ENCODE measurements at places on chromosomes 6 and 20.

GRCh38 chr20:58682656-58683531 is 9.7 kb upstream of the NPEPL1 start:
- no peak for DNase-seq

- no peak for DNase-seq
Observed at GRCh38 chr6:10725044-10725443, 2.2 kb downstream of the TMEM14C start.

- no peak for DNase-seq
Observed at GRCh38 chr6:139295901-139296300, 4.1 kb upstream of the TXLNB start.

- no peak for DNase-seq
Observed at GRCh38 chr20:49308875-49309274, 31.0 kb upstream of the ZNFX1 start.

DNA sequence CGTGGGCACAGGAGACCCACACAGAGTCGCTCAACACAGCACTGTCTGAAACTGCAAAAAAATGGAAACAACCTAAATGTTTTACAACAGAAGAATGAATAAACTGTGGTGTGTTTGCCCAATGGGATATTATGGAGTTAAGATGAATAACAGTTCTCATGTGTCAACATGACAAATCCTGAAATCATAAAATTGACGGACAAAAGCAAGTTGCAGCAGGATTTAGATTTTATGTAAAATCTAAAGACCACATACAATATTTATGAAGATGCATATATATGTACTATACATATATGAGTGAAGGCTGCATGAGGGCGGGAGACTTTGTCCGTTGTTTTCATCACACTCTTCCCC is 79.7 kb downstream of the GRM4 start:
- DNase-seq, result no peak

- no peak for DNase-seq
Observed at GRCh38 chr20:59730722-59731121, 126.4 kb downstream of the PHACTR3 start.

- no peak for DNase-seq
Observed at GRCh38 chr6:163679753-163680152, 265.2 kb downstream of the QKI start.

DNA sequence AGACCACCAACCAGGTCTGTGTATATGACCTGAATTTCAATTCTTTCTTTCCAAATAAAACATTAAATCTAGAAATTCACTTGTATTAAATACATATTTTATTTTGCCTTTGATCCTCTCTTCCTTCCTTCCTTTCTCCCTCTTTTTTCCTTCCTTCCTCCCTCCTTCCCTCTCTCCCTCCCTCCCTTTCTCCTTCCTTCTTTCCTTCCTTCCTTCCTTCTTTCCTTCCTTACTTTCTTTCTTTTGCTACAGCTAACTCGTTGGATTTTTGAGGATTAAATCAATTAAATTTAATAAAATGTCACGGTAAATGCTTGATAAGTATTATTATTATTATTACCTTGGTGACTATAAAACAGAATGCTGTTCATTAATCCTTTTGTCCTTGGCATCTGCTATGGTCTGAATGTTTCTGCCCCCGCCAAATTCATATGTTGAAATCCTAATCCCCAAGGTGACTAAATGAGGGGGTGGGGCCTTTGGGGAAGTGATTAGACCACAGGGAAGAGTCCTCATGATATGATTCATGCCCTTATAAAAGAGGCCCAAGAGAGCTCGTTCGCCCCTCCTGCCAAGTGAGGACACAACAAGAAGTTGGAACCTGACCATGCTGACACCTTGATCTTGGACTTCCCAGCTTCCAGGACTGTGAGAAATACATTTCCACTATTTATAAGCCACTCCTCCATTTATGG is 67.6 kb upstream of the BTBD3 start:
- no peak for DNase-seq

DNA sequence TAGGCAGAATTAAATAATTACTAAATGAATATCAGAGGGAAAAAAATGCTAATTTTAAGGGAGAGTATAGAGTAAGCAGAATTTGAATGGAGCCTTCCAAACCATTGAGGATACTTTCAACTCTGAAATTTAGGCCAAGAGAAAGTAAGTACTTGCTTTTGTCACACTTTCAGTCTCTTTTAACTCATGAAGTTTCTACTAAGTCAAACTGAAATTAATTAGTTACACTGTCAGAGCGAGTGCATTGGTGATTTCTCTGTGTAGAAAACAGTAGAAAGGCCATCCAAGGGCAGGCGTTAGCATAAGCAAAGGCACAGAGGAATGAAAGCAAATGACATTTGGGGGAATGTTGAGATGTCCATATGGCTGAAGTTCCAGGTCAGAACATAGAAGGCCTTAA is 92.9 kb downstream of the PLEKHG1 start:
- DNase-seq, result no peak

DNA sequence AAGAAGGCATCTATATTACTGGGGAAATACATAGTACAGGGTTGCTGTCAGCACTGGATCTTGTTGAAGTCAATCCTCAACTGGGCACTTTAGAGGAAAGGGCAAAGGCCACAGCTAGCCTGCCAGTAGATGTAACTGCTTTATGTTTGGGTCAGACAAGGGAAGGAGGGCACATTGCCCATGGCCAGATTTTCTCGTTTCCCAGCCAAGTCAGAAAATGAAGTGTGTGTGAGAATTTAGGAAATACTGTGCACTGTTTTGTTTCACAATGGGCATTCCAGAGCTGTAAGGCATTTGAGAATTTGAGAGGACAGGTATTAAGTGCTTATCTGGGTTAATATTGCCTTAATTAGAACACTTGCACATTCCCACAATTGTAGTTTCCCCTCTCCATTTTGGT is 183.9 kb upstream of the MCHR2 start:
- no peak for DNase-seq

GRCh38 chr6:13436399-13437217 is 50.8 kb downstream of the GFOD1 start:
- no peak for DNase-seq

DNA sequence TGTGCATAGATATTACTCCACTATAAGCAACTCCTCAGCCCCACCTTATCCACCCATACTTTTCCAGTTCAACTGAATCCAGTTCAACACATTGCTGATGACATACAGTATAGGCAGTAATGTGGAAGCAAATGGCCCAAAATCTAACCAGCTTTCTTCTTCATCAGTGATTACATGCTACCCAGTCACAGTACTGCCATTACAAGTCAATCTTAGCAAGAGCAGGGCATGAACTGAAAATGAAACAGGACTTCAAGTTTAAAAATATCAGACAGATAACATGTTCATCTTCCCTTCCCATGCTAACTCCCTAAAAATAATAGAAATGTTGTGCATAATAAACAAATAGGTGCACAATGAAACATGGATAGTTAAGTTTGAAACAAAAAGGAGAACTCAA is 19.2 kb downstream of the RRAGD start:
- DNase-seq, result no peak

- no peak for DNase-seq
Observed at GRCh38 chr6:127878115-127878514, 22.7 kb downstream of the THEMIS start.

DNA sequence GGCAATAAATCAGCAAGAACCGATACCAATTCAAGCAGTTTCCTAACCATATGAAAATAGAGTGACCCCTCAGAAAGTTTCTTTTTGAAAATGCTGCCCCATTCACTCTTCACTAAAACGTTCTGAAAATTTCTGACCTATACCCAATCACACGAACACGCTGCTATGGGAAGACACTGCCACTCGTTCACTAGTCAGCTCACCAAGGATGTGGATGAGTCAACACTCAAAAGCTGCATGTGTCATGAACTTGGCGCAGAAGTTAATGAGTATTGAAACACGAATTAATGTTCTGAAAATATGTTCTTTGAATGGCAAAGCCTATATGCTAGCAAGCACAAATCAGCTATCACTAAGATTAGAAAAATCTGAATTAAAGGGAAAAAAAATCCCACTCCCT is 84.2 kb downstream of the PREP start:
- no peak for DNase-seq

- no peak for DNase-seq
Observed at GRCh38 chr6:15285682-15286294, 39.9 kb downstream of the JARID2 start.

DNA sequence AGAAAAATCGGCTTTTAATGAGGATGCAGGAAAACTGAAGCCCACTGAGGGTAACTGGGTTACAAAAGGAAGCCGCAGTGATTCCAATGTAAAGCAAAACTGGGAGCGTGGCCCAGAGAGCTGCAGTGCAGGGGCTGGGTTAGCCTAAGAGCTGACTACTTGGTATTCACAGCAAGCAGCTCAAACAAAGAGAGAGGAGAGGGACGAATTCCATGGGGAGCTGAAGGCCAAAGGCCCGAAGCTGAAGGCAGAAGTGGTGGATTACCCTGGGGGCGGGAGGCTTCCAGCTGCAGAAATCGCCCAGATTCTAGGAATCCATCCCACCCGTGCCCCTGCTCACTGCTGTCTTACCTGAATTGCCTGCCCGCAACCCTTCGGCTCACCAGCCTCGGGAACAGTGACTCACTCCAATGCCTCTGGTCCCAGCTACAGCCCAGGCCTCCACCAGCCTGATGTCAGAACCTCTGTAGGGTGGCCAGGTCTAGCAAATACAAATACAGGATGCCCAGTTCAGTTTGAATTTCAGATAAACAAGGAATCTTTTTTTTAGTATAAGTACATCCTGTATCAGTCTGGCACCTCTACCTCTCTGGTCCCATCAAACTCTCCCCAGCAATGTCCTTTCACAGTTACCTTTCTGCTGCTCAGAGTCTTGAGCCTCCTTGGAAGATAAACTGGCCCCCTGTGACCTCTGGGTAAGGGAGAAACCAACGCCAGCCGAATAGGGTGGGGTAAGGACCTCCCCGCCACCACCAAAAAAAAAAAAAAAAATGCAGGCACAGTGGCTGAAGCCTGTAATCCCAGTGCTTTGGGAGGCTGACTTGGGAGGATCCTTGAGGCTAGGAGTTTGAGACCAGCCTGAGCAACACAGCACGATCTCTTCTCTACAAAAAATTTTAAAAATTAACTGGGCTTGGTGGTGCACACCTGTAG is 14.6 kb upstream of the ZMYND8 start:
- no peak for DNase-seq

- DNase-seq, result no peak
Observed at GRCh38 chr6:166906376-166907044, 49.8 kb downstream of the RNASET2 start.

DNA sequence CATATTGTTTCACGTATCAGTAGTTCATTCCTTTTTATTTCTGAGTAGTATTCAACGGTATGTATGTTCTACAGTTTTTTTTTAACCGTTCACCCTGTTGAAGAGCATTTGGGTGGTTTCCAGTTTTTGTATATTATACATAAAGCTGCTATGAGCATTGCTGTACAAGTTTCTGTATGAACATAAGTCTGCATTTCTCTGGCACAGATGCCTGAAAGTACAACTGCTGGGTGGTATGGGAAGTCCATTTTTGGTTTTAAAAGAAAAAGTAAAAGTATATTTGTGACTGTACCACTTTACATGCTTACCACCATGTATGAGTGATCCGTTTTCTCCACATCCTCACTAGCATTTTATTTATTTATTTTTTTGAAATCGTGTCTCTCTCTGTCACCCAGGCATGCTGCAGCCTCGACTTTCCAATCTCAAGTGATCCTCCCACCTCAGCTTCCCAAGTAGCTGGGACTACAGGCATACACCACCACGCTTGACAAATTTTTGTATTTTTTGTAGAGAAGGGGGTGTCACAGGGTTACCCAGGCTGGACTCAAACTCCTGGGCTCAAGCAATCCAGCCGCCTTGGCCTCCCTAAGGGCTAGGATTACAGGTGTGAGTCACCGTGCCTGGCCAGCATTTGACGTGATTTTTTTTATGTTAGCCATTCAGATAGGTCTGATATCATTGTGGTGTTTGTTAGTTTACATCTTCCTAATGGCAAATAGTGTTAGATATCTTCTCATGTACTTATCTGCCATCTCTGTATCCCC is 11.0 kb upstream of the SIM1 start:
- no peak for DNase-seq

Measured in epithelial cell of proximal tubule (primary cell).